ENCODE measurements at places on chromosomes 16 and 17.

DNA sequence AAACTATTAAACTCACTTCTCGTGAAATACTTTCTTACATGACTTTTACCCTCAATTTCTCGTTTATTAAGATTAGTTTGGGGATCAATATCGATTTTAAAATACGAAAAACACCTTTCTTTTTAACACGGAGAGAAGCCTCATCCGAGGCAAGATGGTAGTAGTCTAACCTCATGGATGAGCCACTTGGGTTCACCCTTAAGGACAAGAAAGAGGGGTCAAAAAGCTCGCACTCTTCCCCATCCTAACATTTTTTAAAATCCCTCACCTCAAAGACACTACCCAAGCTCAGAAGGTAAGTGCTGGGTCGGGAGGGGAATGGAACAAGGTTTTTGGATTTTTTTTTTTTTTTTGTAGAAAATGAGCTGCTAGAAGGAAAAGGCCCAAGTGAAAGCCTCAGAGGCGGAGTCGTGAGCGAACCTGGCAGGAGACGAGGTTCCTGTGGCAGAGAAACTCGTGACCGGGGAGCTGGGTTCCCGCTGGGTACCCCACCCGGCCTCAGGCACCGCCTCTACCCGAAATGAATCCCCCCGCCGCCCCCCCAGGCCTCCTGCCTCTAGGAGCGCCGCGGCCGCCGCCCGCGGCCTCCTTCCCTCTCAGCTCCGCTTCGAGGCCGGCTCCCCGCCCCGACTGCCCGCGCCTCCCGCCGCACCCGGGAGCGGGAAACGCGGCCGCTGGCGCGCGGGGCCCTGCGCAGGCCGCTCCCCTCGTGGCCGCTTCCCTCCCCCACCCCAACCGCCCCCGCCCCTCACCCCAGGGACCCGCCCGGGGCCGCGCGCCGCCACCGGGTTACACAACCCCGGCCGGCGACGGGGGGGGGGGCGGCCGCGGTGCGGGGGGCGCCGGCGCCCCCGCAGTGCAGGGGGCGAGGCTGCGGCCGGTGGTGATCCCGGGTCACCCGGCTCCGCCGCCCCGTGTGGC is 1.6 kb downstream of the NUFIP2 start:
- peak; percentile 62 for DNase-seq

DNA sequence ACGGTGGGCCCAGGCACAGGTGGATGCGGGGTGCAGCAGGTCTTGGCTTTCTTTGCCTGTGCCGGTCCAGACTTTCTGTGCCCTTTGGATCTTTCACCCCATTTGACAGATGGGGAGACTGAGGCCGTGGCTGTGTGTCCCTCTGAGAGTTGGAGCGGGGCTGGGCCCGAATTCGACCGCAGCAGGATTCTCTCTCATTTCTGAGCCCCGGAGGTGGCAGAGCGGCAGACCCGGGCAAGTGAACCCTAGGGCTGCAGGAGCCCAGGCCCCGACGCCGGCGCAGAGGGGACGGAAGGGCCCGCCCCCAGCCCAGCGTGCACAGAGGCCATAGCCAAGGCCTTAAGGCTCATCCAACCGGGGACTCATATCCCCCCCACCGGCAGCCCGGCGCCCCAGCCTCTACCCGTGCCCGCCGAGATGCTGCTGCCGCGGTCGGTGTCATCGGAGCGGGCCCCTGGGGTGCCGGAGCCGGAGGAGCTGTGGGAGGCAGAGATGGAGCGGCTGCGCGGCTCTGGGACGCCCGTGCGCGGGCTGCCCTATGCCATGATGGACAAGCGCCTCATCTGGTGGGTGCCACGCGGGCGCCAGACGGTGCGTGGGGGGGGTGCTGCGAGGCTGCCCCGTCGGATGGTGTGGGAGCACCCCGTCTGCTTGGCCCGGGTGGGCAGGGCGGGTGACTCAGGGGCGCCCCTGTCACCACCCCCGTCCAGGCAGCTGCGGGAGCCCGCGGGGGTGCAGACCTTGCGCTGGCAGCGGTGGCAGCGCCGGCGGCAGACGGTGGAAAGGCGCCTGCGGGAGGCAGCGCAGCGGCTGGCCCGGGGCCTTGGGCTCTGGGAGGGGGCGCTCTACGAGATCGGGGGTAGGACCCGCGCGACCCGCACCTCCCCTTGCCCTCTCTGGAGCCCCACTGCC is 857 bp downstream of the TMC8 start:
- peak; percentile 51 for DNase-seq

DNA sequence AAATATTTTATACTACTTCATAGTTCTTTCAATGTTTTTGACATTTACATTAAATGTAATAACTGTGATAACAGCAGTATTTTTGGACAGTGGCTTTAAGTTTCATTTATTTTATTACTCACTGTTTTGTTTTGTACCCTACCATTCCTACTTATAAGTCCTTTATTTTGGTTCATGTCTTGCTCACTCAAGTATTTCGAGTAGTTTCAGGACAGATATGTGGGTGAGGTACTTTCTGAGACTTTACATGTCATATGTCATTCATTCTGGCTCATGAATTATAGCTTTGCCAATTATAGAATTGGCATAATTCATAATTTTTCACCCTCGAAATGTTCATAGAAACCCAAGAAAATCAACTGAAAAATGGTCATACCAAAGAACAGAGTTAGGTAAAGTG is 44.4 kb downstream of the PIK3R5 start:
- no peak for DNase-seq

GRCh38 chr16:86064431-86065250 is 165.7 kb downstream of the IRF8 start:
- DNase-seq = no peak

- no peak for DNase-seq
These were observed 9.8 kb downstream of the SLC4A1 start for GRCh38 chr17:44257815-44258760.

DNA sequence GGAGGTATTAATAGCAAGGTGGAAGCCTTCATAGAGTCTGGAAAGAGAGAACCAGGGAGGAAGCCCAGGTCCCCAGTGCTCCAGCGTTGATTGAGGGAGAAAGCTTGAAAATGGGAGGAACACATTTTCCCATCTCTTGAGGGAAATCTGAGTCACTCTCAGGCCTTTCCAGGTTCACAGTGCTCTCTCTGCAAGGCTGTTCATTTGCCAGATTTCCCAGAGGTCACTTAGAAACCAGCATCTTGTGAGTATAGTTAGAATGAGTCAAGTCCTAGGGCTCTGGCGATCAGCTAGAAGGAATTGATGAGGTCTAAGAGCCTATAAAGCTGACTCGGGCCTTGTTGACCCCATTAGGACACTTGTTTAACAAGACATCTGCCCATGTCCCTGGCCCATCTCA is 17.7 kb upstream of the ZNF594 start:
- no peak for DNase-seq

DNA sequence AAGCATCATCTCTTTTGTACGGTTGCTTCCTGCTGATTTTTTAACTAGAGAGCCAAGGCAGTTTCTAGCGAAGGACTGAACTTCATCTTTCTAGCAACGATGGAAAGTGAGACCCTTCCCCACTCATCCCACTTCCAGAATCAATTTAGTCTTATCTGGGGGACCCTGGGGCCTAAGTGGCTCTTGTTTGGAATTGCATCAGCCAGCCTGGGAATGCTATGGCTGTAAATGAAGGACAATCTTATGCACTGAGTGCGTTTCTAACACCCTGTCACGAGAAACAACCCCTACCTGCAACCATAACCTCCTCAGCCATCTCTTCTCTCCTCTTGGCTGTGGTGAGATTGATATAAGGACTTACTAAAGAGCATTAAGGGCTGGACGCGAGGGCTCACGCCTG is 64.8 kb downstream of the ERCC4 start:
- DNase-seq = no peak

DNA sequence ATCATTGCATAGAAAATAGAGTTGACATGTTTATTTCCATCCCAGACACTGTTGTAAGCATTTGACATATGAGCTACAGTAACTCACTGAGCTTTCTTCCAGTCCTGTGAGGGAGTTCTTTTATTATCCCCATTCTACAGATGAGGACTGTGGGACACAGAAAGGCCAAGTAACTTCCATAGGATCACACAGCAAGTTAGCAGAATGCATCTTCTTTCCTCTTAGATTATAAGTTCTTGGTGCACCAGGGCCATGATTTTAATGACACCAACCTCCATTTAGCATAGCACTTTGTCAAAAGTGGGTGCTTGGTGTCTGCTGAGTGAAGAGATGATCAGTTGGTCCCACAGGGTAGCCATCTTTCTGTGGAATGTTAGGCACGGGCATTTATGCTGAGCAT is 12.7 kb downstream of the JPT2 start:
- DNase-seq = no peak

- peak; percentile 56 for DNase-seq
These were observed 18.6 kb downstream of the COG7 start for GRCh38 chr16:23434380-23434779.

DNA sequence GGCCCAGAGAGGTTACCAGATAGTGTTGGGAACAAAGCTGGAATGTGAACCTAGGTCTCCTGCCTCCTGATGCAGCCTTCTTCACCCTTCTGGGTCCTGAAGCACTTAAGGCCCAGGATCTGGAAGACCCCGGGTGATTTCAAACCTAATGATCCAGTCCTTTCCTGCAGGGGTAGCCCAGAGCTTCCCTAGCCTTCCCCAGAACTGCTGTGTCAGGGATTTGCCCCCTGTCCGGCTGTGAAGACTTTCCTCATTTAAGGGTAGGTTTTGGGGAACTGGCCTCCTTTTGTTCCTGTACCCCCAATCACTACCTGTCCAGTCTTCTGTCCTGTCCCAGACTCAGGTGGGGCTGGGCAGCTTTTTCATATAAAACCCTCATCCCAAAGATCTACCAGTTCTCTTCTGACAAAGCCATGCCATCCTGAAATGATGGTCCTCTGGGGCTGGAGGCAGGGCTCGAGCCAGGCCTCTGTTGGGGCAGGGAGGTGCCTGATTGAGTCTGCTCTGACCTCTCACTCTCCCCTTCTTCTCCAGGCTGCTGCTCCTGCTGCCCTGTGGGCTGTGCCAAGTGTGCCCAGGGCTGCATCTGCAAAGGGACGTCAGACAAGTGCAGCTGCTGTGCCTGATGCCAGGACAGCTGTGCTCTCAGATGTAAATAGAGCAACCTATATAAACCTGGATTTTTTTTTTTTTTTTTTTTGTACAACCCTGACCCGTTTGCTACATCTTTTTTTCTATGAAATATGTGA is 1.3 kb downstream of the MT1X start:
- DNase-seq = no peak

DNA sequence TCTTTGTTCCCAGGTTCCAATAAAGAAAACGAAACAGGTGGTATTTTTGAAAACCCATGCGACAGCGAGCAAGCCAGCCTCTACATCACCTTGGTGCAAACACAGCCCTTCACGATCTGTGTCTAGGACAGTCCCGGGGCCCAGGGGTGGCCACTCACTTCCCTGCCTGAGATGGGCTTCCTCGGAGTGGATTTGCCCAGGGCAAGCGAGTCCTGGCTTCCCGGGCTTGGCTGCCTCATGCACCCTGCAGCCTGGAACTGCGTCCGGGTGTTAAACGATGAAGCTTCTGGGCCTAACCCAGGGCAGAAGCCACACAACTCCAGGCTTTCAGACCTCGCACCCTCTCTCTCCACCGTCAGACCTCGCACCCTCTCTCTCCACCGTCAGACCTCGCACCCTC is 66.0 kb downstream of the RPH3AL start:
- DNase-seq = no peak

- DNase-seq = no peak
These were observed 759 bp upstream of the PAM16 start for GRCh38 chr16:4351880-4352279.

GRCh38 chr17:4054446-4054845 is 88.4 kb downstream of the ZZEF1 start:
- DNase-seq = no peak

- no peak for DNase-seq
These were observed 47.4 kb downstream of the WDR45B start for GRCh38 chr17:82600731-82601446.

GRCh38 chr17:3732210-3732621 is 8.5 kb downstream of the HASPIN start:
- DNase-seq = no peak

GRCh38 chr16:64311241-64311640 is 810.6 kb downstream of the CDH11 start:
- DNase-seq = no peak

- no peak for DNase-seq
These were observed at the start of gene SKA2 for GRCh38 chr17:59154721-59155438. Gene SKA2, minus strand, starts transcription at chr17:59155186. Its CDS starts 23 bp downstream, at chr17:59155163.

- DNase-seq = no peak
These were observed 615 bp downstream of the NHERF2 start for GRCh38 chr16:2027024-2028010.

DNA sequence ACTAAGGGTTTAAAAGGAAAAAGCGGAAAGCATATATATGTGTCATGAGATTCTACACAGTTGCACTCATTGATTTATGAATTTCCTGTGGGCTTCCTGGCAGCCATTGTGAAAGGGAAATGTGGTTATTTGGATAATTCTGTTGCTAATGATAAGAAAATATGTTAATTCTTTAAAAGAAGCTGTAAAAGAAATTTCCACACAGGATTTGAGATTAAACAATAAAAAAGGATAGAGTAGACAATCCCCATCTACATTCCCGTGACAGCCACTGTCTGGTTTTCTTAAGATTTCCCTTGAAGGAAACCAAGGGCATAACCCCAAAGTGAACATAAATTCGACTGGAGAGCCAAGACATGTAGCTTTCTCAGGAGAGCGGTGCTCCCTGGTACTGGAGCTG is 397.5 kb downstream of the CPPED1 start:
- DNase-seq = no peak
